Substantia nigra (tissue), 51 donors: ENCODE measurements at places on chromosomes 12 and 14.

DNA sequence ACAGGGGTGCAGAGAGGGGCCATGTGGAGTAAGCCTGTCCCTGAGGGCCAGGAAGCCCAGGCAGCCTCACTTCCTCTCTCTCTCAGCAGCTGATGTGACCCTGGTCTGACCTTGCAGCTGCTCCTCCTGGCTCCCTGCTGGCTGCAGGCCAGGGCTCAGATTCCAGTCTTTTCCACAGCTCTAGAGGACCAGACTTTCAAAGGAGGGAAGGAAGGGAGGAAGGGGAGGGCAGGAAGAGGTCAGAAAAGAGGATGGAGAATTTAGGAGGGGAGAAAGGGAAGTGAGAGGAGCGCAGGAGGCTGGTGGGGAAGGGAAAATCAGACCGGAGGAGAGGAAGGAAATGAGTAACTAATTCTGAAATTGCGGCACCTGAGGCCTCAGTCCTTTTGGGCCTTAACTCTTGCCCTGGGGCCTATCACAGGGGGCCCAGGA, 40.9 kb upstream of the VASH1 start:
- DNase-seq: peak; percentile 13

- no peak for DNase-seq
Observed at GRCh38 chr14:24113379-24113800, 1.2 kb upstream of the DCAF11 start.

DNA sequence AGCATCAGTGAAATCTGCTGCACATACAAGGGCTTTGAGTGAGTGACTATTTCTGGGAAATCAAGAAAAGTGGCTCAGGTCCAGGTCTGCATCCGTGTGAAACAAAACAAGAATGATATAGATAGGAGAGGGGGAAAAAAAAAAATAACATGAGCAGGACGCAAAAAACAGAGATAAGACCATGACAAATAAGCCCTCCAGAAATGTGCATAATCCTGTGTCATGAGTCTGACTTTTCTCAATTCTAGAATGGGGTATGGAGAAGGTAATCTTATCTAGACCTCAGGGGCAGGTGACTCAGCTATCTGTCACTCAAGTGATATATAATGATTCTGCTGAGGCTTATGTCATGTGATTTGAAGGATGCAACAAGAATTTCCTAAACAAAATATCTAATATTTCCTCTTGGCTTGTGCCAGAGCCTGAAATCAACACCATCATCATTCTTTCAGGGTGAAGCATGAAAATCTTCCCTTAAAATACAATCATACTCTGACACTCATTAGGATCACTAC, 250.0 kb downstream of the PHLDA1 start:
- no peak for DNase-seq

GRCh38 chr12:116520801-116521471, 38.2 kb upstream of the MAP1LC3B2 start:
- no peak for DNase-seq

- no peak for DNase-seq
Observed at GRCh38 chr12:113207613-113208040, 13.6 kb upstream of the TPCN1 start.

- peak; percentile 76 for DNase-seq
Observed at GRCh38 chr14:22850944-22851764, 14.8 kb downstream of the MMP14 start.

GRCh38 chr14:54489318-54489683, 521 bp upstream of the GMFB start:
- DNase-seq: no peak

- DNase-seq: no peak
Observed at GRCh38 chr12:5294274-5295070, 137.4 kb upstream of the NTF3 start.

DNA sequence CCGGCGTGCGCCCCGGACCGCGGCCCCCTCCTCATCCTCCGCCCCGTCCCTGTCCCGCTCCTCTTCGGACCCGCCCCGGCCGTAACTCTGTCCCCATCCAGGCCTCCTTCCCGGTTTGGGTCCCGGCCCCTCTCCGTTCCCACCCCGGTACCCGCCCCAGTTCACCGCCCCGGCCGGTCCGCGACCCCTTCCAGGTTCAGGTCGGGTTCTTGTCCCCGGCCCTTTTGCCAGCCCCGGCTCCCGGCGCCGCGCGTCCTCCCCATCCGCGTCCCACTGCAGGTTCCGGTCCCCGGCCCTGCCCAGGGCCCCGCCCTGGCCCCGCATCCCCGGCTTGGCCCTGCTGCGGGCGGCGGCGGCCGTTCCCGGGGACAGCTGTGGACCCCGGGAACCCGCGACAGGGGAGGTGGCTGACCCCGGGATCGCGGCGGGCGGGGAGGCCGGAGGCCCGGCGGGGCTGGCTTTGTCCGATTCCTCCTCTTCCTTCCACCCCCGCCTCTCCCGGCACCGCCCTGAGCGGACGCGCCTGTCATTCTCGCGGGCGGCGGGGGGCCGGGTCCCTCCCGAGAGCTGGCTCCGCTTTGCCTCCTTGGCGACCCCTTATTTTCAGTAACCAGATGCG, 601 bp downstream of the KLC1 start:
- DNase-seq: peak; percentile 39

GRCh38 chr14:31068235-31068634, 42.1 kb upstream of the STRN3 start:
- DNase-seq: no peak

GRCh38 chr12:98352835-98353234, 162.6 kb upstream of the TMPO start:
- no peak for DNase-seq

DNA sequence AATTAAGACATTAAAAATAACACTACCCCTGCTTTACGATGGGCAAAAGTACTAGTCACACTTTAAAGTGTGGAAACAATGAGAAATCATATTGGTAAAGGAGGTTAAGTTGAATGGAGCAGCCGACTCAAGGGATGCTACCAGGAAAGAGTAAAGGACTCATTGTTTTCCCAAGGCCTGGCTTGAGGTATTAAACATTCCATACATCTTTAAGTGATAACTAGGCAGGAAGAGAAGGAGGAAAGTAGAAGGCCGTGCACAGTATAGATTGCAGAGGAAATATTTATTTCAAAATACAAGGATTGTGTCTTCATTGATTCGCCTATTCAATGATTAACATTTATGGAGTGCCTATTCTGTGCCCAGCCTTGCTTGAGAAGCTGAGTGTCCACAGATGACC, 20.6 kb upstream of the YARS2 start:
- no peak for DNase-seq

- no peak for DNase-seq
Observed at GRCh38 chr14:68249661-68250451, 430.3 kb downstream of the RAD51B start.

DNA sequence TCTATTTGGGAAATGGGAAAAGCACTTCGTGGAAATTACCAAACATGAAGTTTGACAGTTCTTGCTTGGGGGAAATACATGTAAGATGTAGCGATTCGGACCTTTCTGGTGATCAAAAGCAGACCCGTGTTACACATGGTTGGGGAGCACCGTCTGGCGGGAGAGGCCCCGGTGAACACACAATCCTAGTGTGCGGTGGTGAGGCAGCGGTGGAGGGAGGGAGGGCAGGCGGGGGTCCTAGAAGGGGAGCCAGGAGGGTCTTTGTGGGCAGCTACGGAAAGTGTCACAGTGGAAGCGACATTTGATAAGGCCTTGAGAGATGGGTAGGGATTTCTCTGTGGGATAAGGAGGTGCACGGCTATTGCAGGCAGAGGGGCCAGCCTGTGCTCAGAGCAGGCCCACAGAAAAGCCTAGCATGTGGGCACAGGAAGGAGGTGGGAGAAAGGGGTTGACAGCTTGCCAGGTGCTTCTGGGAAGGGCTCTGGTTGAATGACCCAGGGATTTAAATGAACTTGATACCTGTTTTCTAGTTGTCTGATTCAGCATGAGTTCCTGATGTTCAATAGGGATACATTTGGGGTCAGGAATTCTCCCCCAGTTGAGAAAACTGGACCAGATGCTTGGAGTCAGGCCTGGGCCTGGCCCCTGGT, 7.2 kb downstream of the MVK start:
- no peak for DNase-seq

GRCh38 chr14:24092505-24093206, 1.5 kb upstream of the PCK2 start:
- DNase-seq: no peak

GRCh38 chr14:38900887-38901286, 202.1 kb downstream of the SEC23A start:
- no peak for DNase-seq

- no peak for DNase-seq
Observed at GRCh38 chr12:129001-129400, 62.4 kb downstream of the IQSEC3 start.

GRCh38 chr14:102601378-102601925, 9.0 kb downstream of the RCOR1 start:
- DNase-seq: no peak

- DNase-seq: no peak
Observed at GRCh38 chr14:69317780-69318179, 57.8 kb downstream of the GALNT16 start.

DNA sequence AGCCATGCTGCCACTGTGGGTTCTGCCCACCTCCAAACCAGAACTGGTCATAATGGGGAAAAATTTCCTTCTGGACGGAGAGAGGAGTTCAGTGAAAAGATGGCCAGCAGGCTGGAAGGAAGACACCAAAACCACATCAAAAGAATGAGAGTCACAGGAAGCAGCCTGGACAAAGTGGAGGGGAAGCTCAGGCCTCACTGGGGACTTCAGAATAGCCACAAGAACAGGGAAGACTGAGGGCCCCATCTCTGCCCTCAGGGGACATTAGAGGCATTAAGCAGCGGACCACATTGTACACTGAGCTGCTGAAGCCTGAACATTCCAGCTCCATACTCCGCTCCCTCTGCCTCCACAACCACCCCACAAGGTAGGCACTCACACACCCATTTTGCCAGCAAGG, 119.6 kb upstream of the COCH start:
- DNase-seq: no peak

DNA sequence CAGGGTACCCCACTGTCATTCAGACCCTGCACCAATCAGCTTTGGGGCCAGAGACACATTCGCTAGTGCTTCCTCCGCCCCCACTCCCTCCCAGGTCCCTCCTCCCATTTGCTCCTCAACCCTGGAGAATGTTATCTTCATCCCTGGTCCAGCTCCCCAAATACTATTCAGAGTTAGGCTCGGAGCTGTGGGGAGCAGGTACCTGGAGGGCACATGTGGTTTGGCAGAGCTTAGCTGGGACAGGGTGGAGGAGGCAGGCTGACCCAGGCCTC, 19.5 kb downstream of the VSX2 start:
- peak; percentile 5 for DNase-seq

GRCh38 chr12:43550831-43551271, 1.2 kb downstream of the ADAMTS20 start:
- no peak for DNase-seq

DNA sequence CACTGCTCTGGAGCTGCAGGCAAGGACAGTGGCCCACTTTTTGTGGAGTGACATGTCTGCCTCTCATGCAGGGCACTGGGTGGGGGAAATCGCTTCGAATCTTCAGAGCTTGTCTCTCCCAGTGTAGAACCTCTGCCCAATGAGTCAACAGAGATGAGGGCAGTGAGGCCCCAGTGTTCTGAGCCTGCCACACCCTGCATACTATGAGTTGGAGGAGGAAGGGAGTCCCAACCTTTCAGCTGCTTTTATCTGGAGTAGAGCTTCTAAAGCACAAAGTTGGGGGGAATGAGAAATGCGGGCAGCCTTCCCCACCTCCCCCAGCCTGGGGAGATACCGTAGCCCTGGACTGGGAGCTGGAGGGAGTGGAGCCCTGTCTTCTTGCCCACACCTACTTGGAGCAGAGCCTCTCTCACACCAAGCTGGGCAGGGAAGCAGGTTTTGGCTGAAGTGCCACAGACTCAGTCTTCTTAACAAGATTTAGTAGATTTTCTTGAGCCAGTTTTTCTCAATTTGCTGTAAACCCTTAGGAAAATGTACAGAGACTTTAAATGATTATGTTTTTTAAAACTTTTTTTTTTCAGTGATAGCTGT, 159.1 kb downstream of the ADGRD1 start:
- no peak for DNase-seq

GRCh38 chr12:131606218-131606901, 104.5 kb upstream of the SFSWAP start:
- DNase-seq: no peak

- DNase-seq: no peak
Observed at GRCh38 chr14:90444077-90444696, 47.4 kb downstream of the CALM1 start.

DNA sequence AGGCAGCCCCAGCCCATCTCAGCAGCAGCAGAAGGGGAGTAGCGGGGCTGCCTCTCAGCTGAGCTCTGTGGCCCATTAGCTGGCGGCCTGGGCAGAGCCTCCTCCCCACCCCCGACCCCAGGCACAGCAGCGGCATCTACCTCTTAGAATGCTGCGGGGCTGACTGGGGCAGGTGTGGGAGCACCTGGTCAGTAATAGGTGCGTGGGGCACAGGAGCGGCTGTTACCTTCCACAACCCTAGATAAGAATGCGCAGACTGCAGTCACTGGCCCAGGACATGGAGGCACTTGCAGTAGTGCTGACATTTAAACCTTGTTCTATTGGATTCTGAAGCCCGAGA, 35.6 kb downstream of the SYNE3 start:
- no peak for DNase-seq

DNA sequence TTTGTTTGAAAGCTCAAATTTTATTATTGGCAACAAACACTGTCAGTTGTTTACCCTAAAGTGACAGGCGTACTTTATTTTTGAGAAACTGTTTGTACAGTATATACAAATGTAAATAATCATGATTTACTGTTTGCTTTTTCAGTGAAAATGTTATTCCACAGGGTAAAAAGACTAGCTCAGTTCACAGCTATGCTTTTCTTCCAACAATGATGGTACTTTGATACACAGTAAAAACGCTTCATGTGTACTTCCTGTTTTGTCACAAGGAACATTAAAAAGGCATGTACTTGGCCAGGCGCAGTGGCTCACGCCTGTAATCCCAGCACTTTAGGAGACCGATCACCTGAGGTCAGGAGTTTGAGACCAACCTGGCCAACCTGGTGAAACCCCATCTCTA, 53.7 kb downstream of the MON2 start:
- no peak for DNase-seq

- DNase-seq: peak; percentile 70
Observed at GRCh38 chr12:119804011-119804641, 73.0 kb downstream of the CIT start.

DNA sequence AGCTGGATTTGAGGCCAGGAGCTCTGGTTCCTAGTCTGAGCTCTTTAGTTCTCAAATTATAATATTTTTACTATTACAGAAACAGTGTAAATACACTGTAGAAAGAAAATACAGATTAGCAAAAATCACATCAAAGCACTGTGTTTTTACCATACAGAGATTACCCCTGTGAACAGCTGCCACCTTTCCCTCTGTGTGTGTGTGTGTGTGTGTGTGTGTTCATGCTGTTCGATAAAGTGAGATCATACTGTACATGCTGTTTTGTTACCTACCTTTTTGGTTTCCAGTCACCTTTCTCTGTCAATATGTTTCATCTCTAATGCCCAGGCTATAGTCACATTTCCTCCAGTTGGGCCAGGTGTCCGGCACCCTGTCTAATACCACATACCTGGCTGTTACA, 26.9 kb downstream of the MVK start:
- no peak for DNase-seq

GRCh38 chr12:25875661-25876060, 82.8 kb upstream of the RASSF8 start:
- DNase-seq: no peak

GRCh38 chr14:101235335-101236103, 325.8 kb upstream of the DIO3 start:
- DNase-seq: peak; percentile 16

GRCh38 chr14:50758945-50759344, 72.0 kb downstream of the NIN start:
- no peak for DNase-seq
